SW480 (cell line): ENCODE measurements at places on chromosomes 6 and 20.

GRCh38 chr20:40848526-40848925 lies 159.5 kb upstream of the MAFB start:
- no peak for DNase-seq

DNA sequence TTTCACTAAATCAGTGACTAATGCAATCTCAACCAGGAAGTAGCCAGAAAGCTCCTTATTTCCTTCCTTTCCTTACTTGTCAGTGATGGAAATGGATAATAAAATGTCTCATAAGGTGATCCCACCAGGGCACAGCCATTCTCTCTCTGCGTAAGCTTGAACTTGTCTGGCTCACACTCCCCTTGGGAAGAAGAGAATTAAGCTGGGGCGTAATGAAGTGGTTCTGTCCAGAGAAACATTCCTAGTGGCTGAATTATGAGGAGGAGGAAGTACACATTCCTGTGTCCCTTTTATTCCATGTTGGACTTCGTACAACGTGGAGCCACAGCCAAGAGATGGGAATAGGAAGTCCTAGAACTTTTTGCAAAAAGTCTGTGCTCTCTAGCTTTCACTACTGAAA lies 93.7 kb downstream of the MTHFD1L start:
- no peak for DNase-seq

- no peak for DNase-seq
These were observed 31.5 kb downstream of the RPF2 start for GRCh38 chr6:111013144-111013915.

DNA sequence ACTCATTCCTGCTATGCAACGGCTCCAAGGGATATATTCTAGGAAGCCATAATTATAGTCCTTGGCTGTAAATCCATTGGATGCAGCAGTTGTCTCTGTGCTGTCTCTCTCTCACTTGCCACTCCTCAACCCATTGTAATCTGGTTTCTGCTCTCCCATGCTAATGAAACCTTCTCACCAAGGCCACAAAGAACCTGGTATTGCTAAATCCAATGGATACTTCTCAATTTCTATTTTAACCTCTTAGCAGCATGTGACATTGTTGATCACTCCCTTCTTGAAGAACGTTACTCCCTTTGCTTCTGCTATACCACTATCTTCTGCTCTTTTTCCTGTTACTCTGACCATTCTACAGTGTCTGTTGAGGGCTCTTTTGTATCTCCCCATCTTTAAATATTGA lies 39.8 kb upstream of the GCLC start:
- DNase-seq: no peak

GRCh38 chr6:118382126-118382525 lies 166.0 kb upstream of the PLN start:
- DNase-seq: no peak

- no peak for DNase-seq
These were observed 3.1 kb downstream of the NOP56 start for GRCh38 chr20:2655331-2656116.

GRCh38 chr20:36544134-36545018 lies 3.1 kb downstream of the MYL9 start:
- no peak for DNase-seq

DNA sequence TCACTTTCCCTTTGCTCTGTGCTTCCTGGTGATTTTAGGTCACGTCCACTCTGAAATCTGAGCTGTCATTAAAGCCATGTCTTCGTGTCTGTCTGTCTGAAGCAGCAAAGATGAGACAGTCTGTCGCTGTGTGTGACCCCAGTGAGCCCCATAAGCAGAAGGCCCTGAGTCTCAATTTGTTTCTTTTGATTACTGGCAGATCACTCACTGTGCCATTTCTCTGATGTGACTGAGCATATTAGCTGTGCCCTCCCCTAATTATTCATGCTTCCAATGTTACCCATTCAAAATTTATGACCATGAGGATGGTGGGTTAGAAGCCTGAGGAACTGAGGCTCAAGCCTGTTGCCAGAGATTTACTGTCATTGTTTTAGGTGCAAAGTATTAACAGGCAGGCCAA lies 117.6 kb downstream of the PLCB1 start:
- DNase-seq: no peak

- no peak for DNase-seq
These were observed 45.8 kb downstream of the SOX4 start for GRCh38 chr6:21639316-21639715.

DNA sequence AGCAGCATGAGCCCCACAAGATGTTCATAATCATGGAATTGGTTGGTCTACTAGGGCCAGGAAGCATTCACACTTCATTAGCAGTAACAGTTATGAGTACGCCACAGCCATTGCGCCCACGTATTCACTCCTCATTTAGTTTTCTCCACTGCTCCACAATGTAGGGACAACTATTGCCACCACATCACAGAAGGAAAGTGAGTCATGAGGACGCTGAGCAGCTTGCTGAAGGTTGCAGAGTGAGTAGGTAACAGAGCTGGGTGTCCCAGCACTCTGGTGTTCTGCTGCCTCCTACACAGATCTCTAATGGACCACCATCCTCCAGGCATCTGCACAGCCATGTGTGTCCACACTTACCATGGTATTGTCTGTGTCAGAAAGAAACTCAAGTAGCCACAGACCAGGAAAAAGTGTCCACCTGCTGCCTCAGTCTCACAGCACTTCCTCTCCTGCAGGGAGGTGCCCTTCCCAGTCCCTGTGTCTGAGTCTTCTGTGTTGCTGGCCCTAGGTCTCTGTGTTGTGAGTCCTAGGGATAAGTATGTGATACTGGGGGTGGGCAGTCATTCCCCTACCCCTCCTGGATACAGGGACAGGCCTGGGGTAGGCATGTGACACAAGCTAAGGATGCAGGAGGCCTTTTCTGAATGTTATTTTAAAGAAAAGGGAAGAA lies 103.9 kb downstream of the TTLL2 start:
- peak; percentile 4 for DNase-seq

DNA sequence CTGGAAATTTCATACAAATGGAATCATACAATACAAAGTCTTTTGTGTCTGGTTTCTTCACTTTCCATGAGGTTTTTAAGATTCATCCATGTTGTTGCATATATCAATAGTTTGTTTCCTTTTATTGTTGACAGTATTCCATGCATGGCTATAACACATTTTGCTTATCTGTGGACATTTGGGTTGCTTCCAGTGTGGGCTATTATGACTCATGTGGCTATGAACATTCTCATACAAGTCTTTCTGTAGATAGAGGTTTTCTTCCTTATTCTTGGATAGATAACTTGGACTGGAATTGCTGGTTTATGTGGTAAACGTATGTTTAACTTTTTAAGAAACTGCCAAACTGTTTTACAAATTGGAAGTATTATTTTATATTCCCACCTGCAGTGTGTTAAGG lies 30.0 kb upstream of the KIF6 start:
- no peak for DNase-seq

GRCh38 chr20:1897965-1898464 lies 2.8 kb downstream of the SIRPA start:
- no peak for DNase-seq
